Activated CD4-positive, alpha-beta T cell treated with anti-CD3 and anti-CD28 coated beads for 1 hour (primary cell): ENCODE measurements at places on chromosomes 5 and 9.

GRCh38 chr9:89883401-89884341, 278.9 kb downstream of the GADD45G start:
- DNase-seq: no peak

- DNase-seq: no peak
Observed at GRCh38 chr9:95551406-95551805, 34.6 kb upstream of the PTCH1 start.

DNA sequence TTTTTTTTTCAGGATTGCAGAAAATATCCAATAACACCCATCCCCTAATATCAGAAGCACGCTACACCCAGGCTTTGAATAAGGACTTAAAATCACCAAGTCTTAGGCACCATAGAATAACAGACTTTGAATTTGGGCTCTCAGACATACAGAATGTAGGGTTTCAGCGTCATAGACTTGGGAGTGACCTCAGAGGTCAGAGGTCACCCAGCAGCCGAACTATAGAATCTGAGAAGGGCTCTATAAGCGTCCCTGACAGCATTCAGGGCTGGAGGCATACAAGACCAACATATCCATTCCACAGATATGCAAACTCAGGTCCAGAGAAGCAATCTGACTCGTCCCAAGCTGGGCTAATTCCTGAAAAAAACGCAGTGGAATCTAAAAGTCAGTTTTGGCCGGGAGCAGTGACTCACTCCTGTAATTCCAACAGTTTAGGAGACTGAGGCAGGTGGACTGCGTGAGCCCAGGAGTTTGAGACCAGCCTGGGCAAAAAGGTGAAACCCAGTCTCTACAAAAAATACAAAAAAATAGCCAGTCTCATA, 34.7 kb downstream of the SLC6A7 start:
- no peak for DNase-seq

DNA sequence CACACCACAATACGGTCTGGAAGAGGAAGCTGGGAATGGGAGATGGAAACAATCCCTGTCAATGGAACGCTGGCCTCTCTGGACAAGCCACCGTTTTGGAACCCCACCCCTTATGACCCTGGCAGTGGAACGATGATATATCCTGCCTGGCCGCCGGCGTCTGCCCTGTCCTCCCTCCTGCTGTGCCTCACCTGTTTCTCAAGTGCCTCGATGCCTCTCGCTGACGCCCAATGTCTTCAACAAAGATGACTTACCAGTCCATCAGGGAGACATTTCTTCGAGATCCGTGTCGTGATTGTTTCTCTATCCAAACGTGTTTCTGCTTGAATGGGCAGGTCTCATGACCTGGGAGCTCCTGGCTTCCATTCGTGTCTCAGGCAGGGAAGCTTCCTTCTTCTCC, 476.5 kb downstream of the SPATA31A7 start:
- DNase-seq: no peak

DNA sequence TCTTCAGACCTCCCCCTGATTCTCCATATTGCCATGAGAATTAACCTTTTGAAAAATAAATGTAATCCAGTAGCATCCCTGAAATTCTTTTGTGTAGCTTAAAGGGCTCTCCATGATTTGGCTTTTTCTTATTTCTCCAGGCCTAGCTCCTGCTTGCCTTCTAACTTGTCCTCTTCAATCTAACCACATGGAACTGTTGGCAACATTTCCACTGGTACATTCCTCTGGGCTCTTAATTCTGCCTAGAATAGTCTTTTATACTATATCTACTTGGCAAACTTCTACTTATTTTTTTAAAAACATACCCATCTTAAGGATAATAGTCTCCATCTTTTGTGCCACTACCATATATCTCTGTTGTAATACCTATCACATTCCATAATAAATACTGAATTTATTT, 54.1 kb downstream of the GNG10 start:
- no peak for DNase-seq

GRCh38 chr5:71932655-71933338, 174.5 kb upstream of the MAP1B start:
- no peak for DNase-seq

GRCh38 chr5:7094626-7095025, 301.3 kb upstream of the ADCY2 start:
- DNase-seq: no peak

DNA sequence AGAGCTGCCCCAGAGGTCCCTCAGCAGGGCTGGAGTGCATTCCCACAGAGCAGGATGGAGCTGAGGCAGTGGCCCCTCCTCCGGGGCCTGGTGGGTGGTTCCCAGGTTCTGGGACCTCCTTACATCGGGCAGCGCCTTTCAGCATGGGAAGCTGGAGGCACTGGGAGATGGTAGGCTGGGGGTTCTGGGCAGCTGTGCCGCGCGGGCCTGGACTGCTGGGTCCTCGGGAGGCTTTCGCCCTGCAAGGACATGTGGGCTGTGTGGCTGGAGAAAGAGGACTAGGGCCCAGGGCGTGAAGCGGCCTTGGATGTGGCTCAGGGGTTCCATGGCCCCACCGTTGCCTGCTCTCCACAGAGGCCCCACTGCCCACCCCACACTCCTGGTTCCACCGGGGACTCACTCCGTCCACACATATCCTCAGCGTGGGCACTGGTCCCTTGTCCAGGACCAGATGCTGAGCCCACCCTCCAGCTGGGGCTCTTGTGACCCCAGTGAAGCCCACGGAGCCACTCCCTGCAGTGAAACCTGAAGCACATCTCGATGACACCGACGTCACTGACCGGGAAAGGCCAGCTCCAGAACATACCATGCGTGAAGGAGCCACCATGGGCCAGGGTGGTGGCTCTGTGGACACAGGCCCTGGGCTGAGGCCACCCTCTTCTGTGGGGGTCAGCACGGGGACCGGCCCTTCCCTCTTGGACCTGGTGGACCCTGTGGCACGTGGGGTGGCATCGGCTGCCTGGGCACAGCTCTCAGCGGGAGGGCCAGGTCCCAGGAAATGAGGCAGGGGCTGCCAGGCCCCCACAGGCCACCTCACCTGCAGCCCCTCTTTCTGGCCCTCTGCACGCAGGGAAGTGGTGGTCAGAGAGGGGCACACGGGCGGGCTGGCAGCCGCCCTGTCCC, 31.5 kb upstream of the NKD2 start:
- DNase-seq: no peak

GRCh38 chr9:87776481-87777379, 50.8 kb downstream of the CTSL start:
- no peak for DNase-seq

- DNase-seq: no peak
Observed at GRCh38 chr5:135497971-135498636, 37.7 kb downstream of the NEUROG1 start.

DNA sequence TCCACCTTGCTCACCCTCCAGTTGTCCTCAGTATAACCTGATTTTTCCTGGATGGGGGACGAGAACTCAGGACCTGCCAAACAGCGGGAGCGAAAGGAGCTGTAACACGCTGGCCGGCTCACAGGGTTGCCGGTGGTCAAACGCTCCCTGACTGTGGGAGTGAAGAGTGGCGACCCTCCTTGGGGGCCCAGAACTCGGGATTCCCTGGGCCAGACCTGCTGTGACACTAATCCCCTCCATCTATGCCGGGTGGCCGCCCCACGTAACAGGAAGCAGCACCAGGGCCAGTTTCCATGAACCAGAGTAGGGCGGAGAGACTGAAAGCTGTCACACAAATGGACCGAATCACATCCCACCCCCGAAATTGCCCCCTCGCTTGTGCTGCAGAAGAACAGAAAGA, 1809.2 kb upstream of the ACO1 start:
- no peak for DNase-seq

GRCh38 chr5:39447059-39447458, 22.3 kb upstream of the DAB2 start:
- DNase-seq: no peak

DNA sequence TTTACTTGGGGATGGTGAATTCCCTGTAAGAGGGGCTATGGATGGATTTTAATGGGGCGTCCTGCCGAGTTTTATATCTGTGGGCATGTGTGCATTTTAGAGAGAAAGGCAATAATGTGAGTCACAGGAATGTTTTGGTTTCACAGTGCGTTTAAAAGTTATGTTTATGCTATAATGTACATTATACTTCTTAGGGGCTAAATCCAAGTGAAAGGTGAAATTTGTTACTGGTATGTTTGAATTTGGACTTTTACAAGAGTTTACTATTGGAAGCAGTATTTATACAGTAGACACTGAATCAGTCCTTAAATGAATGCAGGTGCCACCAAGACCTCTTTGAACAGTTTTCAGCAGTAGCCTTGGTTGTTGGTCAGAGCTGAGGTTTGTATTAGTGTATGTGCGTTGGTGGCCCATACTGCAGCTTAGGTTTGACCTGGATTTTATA, 5.6 kb downstream of the JMY start:
- no peak for DNase-seq

DNA sequence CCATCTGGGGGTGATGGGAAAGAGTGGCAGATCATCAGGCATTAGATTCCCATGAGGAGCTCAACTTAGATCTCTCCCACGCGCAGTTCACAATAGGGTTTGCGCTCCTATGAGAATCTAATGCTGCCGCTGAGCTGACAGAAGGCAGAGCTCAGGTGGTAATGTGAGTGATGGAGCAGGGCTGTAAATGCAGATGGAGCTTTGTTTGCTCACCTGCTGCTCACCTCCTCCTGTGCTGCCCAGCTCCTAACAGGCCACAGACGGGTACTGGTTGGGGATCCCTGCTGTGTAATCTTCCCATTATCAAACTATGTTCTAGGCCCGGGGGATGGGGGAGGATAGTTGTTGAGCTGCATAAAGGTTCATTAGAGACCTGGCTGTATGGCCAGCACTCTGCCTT, 58.4 kb downstream of the UGCG start:
- DNase-seq: no peak

DNA sequence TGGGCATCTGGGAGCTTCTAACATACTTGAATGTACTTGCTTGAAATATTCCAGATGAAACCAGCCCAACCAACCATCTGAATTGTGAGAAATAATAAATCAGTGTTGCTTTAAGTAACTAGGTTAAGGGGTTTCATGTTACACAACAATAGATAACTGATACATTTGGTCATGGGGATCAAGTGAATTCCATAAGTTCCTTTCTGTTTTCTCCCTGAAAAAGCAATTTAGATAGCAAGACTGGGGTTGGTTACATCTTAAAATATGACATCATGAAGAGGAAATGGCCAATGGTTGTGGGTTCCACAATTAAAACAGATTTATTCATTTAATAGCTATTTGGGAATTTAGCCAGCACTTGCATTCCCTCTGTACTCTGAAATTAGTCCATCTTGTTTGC, 559.7 kb downstream of the TLR4 start:
- no peak for DNase-seq

- DNase-seq: no peak
Observed at GRCh38 chr9:99793528-99793927, 28.2 kb upstream of the NR4A3 start.

DNA sequence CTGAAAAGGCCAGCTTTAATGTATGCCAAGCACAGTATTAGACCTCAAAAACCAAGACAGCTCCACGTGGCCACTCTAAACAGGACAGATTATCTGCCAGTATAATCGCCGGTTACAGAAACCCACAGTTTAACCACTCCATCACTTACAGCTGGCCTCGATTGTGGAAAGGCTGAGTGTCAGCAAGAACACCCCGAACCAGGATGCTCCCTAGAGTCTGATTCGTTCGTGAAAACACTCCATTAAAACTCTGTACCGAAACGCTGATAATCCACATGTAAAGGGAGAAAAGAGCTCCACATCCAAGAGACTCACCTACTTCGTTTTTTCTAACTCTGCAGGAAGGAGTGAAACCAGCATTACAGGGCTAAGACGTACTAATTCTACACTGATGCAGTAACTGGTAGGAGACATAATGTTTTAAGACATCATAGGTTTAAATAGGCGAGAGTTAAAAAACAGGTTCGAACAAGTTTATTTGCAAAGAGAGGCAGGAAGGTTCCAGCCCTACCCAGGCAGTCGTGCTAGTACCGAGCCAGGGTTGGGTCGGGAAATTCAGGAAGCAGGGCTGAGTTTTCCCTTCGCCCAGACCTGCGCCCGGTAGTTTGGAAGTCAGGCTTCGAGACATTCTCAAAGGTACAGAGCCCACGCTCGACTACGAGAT, 949 bp downstream of the SERINC5 start:
- no peak for DNase-seq

- no peak for DNase-seq
Observed at GRCh38 chr5:351921-352245, 30.4 kb downstream of the AHRR start.

DNA sequence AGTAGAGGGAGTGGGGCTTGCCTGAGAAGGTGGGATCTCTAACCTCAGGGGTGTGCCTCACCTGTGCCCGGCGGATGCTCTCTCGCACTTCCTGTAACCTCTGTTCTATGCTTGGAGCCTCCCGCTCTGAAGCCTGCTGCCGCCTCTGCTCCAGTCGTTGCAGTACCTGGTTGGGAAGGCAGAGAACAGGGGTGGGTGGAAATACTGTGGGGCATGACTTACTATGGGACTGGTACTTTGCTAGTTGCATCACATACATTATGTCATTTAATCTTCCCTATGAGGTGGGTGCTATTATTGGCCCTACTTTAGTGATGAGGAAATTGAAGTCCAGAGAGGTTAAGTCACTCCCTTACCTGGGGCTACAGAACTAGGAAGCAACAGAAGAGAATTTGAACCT, 5.2 kb downstream of the FCHSD1 start:
- no peak for DNase-seq

DNA sequence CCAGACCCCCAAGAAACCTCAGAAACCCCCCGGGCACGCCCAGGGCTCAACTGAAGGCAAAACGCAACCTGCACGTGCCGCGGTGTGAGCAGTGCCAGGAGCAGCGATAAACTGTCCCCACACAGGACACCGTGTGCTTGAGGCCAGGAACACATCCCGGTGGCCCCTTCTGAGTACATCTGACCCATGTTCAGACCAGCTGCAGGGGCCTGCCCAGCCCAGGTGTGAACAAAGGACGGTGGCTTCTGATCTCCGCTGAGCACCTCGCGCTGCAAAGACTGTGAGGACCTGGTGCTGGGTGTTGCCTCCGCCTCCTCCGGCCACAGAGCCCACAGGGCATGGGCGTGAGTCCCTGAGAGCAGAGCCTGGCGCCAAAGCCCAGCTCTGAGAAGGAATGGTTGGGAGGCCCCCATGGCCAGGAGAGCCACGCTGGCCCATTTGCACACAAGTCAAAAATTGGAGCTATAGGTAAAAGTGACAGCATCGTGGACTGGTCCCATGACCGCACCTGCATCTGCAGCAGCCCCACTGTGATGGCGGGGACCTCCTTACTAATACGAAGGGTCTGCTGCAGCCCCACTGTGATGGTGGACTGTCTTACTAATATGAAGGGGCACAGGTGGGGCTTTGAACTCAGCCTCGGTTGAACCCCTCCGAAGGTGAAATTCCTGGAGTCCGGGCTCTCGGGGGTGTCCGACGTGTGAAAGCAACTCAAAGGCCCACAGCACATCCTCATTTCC, 31.5 kb downstream of the NDUFS6 start:
- DNase-seq: no peak

DNA sequence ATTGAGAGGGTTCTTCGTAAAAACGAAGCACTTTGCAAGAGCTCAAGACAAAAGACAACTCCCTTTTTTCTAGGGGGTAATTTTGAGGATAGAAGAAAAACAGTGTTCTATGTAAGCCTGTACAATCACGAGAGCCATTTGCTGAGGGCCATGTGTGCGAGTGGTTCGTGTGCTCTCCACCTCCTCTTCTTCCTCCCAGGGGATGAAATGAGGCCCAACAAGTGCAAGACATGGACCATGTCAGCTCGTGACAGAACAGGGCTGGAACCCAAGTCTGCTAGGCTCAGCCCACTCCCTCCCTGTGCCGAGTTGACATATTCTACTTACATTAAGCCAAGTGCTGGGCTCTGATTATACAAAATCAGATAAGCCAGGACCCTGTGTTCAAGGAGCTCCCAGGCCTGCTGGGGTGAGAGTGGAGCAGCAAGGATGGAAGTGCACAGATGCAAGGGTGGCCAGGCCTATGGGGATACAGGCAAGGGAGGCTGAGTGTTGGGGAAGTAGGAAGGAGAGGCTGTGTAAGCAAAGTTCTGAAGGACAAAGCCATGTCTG, 97.9 kb upstream of the MSX2 start:
- DNase-seq: no peak
